ENCODE measurements at places on chromosomes 13 and 19.

DNA sequence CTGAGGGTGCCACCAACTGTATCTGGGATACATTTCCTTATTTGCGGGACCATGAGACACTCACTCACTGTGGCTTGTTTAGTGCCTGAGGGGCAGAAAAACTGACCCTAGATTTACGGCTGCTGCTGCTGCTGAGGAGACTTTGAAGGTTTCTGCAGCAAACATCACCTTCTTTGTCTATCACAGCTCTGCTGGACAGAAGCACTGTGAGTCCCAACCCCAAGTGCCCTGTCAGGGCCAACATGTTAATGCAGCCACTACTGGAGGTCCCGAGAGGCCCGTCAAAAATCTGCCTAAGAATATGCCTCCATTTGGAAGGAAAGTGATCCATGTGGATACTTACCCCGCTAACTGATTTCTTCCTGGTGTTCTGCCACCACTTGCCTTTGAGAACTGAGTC is 37.3 kb upstream of the UBL3 start:
- DNase-seq = no peak

DNA sequence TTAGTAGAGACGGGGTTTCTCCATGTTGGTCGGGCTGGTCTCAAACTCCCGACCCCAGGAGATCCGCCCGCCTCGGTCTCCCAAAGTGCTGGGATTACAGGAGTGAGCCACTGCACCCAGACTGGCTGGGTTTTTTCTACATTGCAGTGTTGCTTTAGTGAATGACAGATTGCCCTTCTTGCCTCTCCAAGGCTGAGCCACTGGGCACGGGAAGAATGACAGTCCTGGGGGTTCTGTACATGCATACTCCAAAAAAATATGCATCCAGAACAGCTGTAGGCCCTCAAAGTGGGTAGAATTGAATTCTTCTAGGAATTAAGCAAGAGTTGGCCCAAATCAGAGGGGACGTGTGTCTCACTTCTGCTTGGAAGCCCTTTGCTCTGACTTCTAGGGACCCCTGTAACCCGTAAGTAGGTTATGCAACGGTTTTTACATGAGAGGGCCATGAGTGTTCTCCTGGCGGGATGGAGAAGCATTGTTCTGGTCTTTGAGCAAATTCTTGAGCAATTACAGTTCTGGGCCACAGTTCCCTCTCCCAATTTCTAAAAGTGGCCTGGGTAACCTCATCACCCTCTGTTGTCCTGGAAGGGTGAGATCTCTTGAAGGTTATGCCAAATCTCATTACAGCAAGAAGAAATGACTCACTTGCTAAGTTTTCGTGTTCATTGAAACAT is 3.6 kb downstream of the ACTN4 start:
- no peak for DNase-seq

GRCh38 chr19:5149508-5149907 is 180.6 kb downstream of the KDM4B start:
- no peak for DNase-seq

- DNase-seq = no peak
These were observed 466.7 kb downstream of the MYO16 start for GRCh38 chr13:109096101-109096500.

DNA sequence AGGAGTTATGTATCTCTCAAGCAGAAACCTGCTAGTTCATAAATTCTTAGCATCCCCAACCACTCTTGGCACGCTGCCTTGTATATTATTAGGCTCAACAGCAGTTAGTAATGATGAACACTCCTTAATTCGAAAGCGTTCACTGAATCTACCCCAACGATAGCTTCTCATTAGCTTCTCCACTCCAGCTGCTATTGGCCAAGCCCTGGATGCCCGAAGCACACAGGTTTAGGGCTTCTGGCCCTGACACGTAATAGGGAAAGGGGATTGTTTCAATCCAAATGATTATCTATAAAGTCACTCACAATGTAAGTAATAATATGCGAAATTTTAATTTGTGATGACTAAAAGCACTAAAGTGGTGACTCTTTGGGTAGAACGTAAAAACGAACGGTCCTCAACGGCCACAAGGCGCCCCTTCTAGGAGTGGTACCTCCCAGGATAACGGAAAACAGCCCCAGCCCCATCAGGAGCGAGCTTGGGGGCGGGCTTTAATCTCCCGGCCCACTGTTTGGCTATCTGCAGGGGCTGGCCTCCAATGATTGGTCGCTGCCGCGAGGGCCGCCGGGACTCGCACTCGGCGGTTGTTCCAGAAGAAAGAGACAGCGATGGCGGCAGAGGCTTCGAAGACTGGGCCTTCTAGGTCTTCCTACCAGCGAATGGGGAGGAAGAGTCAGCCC is at the start of gene RNF17:
Gene RNF17, plus strand, starts transcription at position 574 of the 680 bp plus-strand sequence. Its CDS starts 35 bp downstream, at position 609.
- no peak for DNase-seq

DNA sequence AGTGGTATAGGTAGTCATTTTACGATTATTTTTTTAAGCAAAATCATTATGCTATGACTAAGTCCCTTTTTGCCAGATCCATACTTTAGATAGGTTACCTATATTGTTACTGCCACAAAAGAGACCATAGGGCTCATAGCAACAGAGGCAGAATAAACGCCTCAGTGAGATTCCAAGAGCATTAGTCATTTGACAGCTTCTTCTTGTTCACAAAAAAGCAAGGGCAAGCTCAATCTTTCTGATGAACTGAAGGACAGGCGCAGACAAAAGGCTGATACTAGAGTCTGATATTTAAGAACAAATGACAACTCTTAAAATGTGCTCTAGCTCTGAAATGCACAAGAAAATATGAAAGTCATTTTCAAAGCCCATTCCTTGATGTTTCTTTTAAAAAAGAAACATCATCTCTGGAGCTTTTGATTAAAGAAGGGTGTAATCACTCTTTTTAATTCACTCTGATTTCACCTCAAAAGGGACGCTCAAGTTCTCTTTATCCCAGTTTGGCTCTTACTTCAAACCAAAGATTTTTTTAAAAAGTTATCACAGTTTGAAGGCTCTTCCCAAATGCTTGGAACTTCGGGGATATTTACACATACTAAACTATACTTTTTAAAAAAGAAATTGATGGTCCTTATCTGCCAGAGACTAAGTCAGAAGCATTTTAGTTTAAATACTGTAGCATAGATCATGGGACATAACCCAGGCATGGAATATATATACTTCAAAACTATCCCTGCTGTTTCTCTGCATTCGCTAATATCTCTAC is 187.2 kb downstream of the EFNB2 start:
- DNase-seq = no peak

DNA sequence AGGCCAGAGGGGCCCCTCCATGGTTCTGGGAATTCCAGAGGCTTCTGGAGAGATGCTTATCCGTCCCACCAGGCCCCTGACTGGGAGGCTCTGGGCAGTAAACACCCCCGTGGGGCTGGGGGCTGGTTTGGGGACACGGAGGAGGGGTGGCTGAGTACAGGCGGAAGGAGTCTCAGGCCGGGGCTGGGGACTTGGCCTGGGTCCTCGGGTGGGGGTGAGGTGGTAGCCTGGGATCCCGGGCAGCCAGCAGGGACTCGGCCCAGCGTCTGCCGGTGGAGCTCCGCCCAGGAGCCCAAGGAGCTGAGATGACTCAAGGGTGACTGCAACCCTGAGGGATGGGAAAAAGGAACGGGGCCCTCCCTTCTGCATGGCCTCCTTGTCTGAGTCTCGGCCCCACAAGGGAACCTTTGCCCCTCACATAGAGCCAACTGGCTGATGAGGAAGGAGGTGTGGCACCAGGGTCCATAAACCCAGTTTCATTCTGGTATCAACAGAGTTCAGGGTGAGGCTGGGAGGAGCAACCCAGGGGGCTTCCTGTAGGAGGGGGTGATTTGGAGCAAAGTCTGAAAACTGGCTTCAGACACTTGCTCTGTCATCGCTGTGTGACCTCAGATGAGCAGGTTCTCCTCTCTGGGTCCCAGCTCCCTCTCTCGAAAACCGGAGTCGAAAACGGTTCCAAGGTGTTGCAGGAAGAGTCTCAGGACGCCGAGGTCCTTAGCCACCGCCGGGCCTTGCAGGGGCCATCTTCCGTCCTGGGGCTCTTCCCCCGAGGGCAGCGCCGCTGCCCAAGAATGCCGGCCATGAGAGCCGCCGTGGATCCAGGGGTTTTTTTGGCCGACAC is 809 bp downstream of the MISP start:
- no peak for DNase-seq

- no peak for DNase-seq
These were observed 98.3 kb downstream of the ELF1 start for GRCh38 chr13:40920826-40921225.

DNA sequence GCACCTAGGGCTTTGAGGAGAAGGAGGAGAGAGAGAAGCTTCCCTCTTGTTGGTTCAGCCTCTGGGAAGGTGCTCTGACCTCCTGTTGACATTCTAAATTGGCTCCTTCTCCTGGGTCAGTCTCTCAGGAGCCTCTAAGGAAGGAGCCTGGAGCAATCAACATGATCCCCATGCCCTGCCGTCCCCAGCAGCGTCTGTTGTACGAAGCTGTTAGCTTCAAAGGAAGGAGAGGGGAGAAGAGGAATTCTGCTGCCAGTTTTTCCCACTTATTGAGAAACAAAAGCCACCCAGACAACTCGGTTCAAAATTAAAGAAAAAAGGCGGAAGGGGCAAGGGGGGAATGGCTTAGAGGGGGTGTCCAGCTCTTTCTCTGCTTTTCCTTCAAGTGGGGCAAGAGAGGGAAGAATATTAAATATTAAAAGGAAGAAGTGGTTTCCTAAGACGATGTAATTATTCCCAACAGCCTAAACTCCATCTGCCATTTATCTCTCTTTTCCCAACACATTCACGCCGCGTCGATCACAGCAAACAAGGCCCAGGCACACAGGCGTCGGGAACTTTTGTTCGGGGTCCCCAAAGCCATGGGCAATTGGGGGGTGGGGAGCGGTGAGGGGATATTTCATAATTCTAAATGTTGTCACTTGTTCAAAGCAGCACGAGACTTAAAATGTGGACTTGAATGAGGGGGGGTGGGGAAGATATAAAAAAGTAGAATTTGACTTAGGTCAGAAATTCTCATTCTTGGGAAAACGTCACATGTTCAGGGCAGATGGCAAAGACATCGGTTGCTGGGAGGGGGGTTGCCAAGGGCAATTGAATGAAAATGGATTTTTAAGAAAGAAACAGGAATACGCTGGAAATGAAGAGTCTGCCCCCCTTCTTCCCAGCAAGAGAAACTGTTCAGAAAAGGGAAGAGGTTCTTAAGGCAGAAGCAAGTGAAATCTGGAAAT is 116.8 kb upstream of the CACNA1A start:
- DNase-seq = no peak

- no peak for DNase-seq
These were observed 1401.9 kb downstream of the SLITRK1 start for GRCh38 chr13:82480415-82480814.

GRCh38 chr19:16226878-16227836 is 29.4 kb downstream of the AP1M1 start:
- DNase-seq = no peak

GRCh38 chr13:100149389-100149788 is 60.5 kb downstream of the PCCA start:
- no peak for DNase-seq

DNA sequence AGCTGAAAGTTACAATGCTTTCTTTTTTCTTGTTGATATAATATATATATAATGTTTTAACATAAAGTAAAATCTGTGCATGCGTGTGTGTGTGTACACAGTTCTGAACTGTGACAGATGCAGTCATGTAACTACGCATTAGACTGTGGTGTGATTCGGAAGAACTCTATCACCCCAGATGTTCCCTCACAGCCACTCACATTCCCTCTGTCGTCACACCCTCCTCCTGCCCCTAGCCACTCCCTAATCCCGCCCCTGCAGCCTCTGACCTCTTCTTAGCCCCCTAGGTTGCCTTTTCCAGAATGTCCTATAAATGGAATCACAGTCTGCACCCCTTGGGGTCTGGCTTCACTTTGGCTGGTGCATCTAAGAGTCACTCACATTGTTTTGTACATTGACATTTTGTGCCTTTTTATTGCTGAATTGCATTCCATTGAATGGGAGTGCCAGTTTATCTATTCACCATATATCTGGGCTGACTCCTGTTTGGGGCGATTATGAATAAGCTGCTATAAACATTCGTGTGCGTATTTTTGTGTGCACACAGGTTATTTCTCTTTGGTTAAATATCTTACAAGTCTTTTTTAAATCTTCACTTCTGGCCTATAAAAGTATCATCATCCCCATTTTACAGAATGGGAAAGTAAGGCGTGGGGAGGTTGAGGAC is 20.4 kb downstream of the DHRS12 start:
- no peak for DNase-seq
